ENCODE measurements at places on chromosomes 6 and 20.

DNA sequence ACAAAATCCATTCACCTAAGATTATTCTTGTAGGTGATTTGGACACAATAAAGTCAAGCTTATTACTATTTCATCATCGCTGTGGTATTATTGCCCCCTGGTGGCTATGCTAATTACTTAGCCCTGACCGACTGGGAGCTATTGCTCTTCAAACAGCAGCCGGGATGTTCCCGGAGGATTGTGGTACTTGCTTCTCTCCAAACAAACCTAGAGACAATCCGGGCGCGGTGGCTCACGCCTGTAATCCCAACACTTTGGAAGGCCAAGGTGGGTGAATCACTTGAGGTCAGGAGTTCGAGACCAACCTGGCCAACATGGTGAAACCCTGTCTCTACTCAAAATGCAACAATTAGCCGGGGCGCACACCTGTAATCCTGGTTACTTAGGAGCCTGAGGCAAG, 15.4 kb upstream of the STMND1 start:
- peak; percentile 20 for DNase-seq

- DNase-seq: no peak
Measured at GRCh38 chr6:123805921-123806320, 2.3 kb downstream of the NKAIN2 start.

GRCh38 chr6:157139054-157139708, 184.1 kb downstream of the TMEM242 start:
- DNase-seq: no peak

GRCh38 chr6:15403094-15403755, 157.4 kb downstream of the JARID2 start:
- DNase-seq: no peak

GRCh38 chr20:54435015-54435414, 40.4 kb upstream of the DOK5 start:
- no peak for DNase-seq

DNA sequence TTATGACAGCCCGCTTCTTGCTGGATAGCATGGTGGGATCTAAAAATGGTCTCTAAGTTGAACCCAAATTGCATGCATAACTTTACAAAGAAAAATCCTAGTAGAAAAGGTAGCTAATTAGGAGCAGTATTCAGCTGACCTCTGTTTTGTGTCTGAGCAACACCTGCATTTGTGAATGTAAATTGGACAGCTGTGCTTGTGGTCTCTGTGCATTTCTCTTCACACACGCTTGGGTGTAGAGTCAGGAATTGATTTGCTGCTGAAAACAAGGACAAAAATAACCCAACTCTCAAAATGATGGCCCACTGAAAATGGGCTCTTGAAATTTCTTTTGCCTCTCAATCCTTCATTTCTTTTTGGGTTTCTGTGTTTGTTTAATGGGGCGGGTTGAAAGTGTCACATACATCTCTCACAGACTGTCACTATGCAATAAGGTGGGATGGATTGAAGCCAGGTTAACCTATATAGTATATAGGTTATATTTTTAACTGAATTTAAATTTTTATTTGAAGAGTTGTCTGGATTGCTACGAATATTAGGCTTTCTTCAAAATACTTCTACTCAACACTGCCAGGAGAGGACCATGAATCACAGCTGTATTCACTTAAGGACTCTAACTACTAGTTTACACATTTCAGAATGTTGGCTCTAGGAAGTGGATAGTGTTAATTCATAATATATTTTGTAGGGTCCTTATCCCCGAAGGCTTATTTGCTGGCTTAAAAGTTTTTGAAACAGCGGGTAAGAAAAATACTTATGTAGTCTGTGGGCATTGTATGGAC, 46.5 kb downstream of the SOBP start:
- DNase-seq: no peak

DNA sequence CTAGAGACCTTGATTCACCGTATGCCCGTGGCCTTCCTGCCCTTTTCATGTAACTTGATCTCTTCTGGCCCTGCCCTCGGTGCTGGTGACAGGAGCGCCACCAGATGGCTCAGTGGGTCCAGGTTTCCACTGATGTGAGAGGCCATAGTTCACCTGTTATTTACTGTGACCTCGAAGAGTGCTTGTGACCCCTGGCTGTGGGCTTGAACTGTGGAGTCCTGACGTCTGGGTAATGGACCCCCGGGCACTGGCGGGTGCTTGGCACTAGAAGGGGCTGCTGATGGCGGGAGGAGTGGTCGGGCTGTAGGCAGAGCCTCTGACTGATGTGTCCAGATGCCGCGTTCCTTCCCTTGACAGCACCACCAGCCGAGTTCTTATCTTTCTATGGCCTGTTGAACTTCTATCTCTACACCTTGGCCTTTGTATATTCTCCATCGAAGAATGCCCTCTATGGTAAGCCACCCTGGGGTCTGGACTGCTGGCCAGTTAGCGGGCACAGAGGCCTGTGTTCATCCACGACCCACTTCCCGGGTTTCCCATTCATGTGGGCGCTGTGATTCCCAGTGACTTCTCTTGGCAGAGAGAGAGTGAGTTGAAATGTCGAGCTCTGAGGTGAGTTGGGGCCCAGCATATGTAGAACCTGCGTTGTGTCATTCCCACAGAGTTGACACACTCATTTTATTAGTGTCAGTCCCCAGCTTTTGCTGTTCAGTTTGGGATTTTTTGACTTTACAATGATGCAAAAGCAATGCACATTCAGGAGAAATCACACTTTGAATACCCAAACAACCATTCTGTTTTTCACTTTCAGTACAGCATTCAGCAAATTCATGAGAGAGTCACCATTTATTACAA, 14.9 kb downstream of the DYNLT1 start:
- DNase-seq: no peak

- DNase-seq: no peak
Measured at GRCh38 chr6:167569041-167569805, 244.3 kb downstream of the TTLL2 start.

- no peak for DNase-seq
Measured at GRCh38 chr6:128882991-128883611, at the start of gene LAMA2. Gene LAMA2 (plus strand): TSS chr6:128883138. CDS start chr6:128883246, 108 bp downstream.

DNA sequence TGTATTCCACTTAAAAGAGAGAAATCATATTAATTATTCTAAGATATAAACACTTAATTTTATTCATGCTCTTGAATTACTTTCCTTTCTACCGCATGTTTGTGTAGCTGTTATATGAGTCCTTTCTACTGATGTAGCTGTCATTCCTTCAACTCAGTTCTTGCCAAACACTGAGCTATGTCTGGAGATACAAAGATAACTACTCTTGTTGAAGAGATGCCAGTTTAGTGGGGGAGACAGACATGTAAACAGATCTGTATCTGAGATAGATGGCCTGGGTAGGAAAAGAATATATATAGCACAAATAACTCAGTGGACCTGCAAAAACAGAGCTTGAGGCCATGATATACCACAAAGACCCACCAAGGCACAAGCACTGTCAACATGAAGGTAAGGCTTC, 157.3 kb downstream of the BTBD9 start:
- DNase-seq: no peak

GRCh38 chr6:42141603-42142117, 760 bp downstream of the C6orf132 start:
- DNase-seq: no peak

DNA sequence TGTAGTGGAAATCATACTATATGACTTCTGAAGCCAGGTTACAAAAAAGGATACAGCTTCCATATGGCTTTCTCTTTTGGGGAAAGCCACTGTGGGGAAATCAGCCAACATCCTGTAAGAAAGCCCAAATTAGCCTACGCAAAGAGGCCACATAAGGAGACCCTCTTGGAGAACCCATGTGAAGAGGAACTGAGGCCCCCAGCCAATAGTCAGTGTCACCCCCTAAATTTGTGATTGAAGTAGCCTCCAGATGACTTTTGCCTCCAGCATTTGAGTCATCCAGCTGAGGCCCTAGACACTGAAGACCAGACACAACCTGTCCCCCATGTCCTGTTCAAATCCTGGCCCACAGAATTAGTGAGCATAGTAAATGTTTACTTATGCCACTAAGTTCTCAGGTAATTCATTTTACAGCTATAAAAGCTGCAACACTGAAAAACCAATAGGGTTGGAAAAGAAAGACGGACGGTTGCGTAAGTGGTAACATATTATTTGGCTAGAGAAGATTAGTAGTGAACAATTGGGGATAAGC, 60.4 kb downstream of the HMGCLL1 start:
- no peak for DNase-seq

GRCh38 chr6:13987400-13987865, 62.7 kb downstream of the RNF182 start:
- DNase-seq: no peak

- DNase-seq: no peak
Measured at GRCh38 chr6:136035378-136036070, 184.0 kb downstream of the PDE7B start.

DNA sequence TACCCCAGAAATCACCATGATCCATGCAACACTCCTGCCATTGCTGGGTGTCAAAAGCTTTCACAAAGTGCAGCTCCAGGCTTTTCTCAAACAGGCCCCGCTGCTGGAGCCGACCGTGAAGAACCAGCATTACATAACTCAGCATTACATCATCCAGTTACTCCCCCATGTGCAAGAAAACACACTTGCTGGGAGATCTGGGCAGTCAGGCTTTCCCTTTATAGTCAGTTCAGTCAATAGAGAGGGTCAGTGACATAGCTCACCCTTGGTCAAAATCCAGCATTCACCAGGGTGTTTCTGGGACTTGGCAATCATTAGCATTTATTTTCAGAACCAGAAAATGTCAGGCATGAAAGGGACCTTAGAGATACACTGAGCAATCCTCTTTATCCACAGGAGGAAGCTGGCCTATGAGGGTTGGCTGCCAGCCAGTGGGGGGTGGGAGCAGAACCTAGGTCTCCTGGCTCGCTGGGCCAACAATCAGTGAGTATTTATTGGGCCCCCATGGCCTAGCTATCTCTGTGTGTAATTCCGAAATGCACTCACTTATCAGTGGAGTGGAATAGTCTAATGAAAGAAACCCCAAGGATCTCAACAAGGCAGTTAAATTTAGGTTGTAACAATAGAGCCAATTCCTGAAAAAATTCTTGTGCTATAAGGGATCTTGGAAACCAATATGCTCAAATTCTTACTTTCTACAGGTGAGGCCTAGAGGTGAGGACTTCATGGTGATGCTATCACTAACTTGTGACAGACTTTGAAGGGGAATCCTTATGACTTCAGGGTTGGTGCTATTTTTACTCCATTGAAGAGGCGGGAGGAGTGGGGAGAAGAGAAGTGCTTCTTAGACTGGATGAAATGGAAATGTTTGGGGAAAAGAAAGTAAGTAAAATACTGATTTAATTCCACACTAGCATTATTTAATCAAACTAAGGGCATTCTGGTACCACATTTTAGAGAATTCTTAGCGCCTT, 54.6 kb downstream of the LYRM4 start:
- no peak for DNase-seq

DNA sequence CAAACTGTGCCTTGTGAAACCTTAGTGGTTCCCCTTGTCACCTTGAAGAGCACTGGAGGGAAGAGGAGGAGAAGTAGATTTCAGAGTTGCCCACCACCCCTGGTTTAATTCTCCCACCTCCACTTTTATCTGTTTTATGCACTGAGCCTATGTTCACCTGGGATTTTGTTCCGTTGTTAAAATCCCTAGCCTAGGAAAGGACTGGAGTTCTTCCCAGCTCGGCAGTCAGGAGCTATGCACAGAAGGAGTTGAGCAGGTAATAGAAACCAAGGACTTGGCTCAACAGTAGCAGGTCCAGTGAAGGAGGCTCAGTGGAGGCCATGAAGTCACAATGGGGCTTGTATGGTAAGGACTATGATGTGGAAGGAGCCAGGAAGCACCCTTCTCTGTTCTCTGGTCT, 290.3 kb upstream of the PRND start:
- no peak for DNase-seq

DNA sequence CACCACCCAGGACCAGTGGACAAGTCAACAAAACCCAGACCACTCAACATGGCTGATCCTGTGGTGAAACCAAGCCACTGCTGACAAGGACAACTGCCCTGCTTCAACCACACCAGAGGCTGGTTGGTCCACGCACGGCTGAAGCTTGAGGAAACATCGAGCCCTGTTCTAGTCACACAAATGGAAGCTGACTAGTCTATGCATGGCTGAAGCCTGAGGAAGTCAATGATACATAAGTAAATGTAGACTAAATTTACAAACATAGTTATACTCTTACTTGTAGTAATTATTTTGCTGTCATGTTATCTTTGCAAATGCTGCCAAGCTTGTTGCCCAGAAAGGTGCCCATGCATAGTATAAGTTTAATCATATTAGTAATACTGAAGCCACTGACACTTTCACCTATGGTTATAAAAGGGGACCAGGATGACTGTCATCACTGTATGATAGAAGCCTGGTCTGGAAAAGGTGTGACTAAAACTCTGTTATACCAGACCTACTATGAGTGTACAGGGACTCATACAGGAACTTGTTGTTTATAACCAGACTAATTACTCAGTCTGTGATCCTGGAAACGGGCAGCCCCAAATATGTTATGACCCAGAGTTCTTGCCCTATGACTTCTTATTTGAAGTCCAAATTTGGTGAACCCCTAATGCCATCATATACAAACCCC, 5.6 kb downstream of the IL22RA2 start:
- no peak for DNase-seq

DNA sequence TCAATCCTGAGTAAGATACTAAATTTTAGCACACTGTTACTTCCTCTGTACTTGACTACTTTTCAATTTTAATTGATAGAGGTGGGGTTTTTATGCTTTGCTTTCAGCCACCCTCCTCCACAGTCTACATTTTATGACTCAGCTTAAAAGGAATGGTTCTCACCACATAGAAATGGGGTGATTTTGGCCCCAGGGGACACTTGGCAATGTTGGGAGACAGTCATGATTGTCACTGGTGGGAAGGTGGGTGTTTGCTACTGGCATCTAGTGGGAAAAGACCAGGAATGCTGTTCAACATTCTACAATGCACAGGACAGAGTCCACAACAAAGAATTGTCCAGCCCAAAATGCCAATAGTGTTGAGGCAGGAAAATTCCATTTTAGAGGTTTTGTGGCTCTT, 71.3 kb downstream of the PCSK2 start:
- DNase-seq: no peak

DNA sequence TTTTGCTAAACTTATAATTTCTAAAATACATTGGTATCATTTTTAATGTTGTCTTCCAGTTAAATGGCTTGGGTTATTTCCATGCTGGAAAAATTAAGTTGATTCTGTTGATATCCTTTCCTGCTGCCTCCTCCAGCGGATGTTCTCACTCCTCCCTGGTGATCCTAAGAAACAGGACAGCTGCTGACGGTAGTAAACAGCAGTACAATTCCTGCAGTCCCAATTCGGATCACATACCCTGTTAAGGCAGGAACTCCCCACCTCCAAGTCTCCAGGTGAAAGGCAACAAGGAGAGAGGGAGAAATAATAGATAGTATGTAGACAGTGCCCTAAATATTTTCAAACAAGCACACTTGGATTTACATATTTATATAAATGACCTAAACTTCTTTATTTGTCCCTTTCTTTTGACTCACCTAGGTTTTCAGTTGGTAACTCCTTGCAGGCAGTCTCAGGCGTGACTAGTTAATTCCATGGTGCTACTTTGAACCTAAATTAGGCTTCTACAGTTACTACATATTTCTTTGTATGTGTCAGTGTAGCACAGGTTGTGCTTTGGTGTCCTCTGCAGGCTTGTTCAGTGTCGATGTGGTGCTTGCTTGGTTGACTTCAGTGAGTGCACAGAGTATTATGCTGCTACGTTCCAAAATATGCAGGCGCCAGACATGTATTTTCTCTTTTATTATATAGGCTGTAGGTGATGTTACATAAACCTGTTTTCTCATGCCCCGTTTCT, 126.0 kb downstream of the ADGRB3 start:
- DNase-seq: no peak

- no peak for DNase-seq
Measured at GRCh38 chr6:112352607-112353006, 5.5 kb downstream of the RFPL4B start.

GRCh38 chr6:154683756-154684523, 49.3 kb upstream of the SCAF8 start:
- DNase-seq: peak; percentile 63
